Heart left ventricle (tissue), 16 donors: ENCODE measurements at places on chromosomes 4 and X.

DNA sequence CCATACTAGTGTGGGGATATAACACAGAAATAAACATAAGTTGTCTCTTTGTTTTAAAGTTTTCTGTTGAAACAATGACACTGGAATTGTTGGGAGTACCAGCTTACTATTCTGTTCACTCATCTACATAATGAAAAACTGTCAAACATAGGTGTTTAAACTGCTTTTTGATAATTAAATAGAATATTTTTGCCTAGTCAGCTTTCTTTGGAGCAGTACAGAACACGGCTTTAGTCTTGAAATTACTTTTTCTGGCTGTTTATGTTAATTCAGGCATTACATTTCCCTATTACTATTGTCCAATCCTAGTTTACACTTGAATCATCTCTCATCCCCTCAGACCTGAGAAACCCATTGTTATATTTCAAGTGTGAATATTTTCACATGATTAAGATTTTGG, 73.0 kb downstream of the FAM47B start:
- DNase-seq = no peak

- no peak for DNase-seq
Observed at GRCh38 chr4:180581061-180581460, 1662.1 kb upstream of the TENM3 start.

GRCh38 chr4:7086384-7086783, 18.5 kb upstream of the GRPEL1 start:
- DNase-seq = no peak

DNA sequence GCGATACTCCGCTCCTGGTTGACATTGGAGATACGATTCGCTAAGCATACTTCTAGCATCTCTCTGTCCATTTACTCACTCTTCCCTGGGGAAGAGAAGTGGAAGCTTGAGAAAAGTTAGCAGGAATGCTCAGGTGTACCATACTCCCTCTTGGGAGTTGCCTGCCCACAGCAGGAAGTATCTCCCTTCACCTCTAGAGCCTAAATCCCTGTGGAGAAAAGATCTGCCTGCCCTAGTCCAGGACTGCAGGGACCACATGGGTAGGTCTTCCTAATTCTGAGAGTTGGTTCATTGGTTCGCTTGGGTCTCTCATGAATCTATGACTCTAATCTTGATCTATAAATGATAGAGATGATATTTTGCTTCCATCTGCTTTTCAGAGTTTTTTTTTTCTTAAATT, 26.3 kb upstream of the MAPK10 start:
- DNase-seq = no peak

- no peak for DNase-seq
Observed at GRCh38 chrX:39946822-39947221, 150.9 kb downstream of the BCOR start.

DNA sequence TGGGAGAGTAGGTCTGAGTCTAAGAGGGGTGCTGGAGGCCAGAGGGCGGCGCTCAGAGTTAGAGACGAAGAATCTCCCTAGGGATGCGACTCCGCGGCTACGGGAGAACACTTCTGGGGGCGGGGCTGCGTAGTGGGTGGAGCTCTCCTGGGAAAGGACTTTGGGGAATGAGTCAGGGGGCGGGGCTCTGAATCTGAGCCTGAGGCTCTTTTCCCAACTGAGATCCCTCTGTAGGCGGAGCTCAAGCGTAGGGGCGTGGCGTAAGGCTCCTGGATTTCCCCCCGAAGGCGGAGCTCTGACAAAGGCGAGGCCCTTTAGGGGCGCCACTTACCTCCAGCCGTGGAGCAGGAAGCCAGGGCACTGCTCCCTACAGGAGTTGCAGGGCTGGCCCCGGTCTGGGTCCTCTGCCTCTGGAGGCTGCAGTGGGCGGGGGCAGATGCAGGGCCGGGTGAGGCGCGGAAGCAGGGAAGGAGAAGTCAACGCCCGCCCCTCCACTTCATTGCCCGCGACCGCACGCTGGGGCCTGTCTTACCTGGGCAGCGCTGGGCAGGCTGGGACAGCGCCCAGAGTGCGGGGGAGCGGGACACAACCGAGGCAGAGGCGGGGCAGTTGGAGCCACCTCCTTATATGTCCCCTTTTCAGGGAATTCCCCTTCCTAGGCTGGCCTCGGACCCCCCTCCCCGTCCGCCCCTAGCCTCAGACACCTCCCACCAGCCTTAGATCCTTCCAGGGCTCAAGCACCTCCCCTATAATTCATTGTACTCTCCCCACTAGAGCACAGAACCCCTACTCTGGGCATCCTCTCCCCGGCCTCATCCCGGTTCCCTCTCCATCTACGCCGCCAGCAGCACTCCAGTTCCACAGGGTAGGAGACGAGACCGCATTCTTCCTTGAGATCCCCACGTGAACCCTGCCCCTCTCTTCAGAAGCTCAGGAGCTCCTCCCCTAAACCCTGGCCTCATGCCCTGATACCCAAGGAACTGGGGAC, 1.6 kb downstream of the PRICKLE3 start:
- peak; percentile 93 for DNase-seq

DNA sequence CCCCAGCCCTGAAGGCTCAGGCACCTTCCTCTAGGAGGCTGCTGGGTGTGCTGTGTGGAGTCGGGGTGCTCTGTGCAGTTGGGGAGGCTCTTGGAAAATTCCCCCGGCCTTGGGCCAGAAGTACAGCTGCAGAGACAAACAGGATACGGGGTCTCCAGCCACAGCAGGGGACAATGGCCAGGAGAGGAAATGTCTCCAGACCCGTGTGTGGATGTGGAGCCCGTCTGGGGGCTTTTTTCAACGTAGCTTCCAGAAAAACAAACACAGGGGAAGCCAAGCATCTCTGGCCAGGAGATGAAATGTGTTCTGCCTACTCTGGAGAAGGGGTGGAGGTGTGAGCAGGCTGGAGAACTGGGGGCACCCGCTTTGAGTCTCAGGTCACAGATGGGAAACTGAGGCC, 3.7 kb upstream of the SH3TC1 start:
- no peak for DNase-seq
